ENCODE measurements at places on chromosomes 5 and 9.

GRCh38 chr5:170538696-170539586 lies 35.1 kb downstream of the KCNIP1 start:
- no peak for DNase-seq

DNA sequence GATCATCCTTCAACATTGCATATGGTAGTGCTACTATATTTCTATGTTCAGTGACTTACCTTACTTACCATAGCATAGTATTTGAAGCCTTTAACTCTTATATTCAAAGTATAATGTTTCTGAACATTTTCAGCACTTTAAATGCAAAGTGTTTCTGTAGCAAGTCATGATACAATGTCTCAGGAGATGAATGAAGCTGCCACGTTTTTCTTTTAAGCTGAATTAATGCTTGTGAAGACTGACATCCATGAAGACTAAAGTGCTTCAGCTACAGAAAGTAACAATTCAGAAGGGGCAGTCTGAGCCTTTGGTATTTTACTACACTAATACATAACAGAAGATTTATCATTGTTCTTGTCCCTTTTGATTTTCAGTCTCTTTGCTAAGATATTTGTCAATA lies 709.1 kb upstream of the ARRDC3 start:
- no peak for DNase-seq

DNA sequence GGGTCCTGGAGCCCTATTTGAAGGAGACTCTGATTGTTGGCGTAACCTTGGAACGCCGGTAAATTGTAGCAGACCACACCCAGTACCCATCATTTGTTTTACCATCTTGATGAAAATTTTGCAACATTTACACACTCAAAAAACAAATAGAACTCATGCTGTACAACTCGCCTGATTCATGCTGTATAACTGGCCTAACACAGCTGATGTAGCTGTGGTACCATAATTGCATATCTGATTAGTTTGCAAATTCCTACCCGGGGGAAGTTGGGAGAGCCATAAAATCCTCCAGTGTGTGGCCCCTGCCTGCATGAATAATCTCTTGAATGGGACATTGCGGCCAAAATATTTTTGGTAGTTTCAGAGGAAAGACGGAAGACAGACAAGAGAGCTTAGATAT lies 9.7 kb downstream of the NIPAL4 start:
- DNase-seq = no peak

- no peak for DNase-seq
Measured at GRCh38 chr9:116549786-116550660, 137.1 kb upstream of the TRIM32 start.

GRCh38 chr5:67291066-67291465 lies 94.5 kb upstream of the CD180 start:
- DNase-seq = no peak

DNA sequence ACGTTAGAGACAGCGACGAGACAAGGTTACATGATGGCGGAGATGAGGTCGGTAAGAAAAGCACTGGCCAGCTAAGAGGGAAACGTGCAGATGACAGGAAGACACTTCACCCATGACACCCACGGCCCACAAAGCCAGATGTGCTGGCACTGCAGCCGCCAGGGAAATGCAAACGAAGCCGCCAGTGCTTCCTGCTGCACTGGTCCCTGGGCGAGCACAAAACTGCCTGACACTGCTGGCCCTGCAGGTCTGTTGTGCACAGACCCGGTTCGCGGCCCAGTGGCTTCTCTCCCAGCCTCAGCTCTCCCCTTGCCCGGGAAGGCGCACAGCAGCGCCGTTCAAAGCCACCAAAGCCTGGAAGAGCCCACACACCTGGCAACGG lies 20.3 kb downstream of the QSOX2 start:
- no peak for DNase-seq

GRCh38 chr5:134451936-134452505 lies 40.3 kb upstream of the CDKN2AIPNL start:
- DNase-seq = no peak

- DNase-seq = no peak
Measured at GRCh38 chr5:159058716-159059636, 40.7 kb downstream of the EBF1 start.

DNA sequence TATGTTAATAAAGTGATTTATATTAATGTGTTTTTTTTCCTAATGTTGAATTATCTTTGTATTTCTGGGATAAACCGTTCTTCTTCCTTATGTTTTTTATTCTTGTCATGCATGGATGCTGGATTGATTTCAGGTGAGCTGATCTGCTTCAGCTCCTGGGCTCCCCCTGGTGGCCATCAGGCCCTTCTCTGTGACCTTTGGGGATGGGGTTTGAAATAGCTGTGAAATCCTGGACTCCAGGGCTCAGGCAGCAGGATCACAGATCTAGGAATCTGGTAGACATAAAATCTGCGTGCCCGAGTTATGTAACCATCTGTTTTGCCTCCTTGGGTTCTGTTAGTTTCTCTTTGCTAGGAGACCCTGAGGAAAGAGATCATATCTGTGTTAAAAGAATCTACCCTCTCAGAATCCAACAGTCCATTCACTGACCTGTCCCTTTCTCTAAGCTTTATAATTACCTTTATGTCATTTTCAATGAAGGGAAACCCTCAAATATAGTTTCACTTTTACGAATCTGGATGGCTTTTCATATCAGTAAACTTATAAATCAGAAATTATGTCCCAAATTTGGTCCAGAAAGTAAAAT lies 12.2 kb upstream of the OR13J1 start:
- DNase-seq = peak; percentile 62

- DNase-seq = no peak
Measured at GRCh38 chr9:4490705-4491625, 697 bp downstream of the SLC1A1 start.

GRCh38 chr5:82858151-82859025 lies 218.8 kb downstream of the TMEM167A start:
- no peak for DNase-seq

DNA sequence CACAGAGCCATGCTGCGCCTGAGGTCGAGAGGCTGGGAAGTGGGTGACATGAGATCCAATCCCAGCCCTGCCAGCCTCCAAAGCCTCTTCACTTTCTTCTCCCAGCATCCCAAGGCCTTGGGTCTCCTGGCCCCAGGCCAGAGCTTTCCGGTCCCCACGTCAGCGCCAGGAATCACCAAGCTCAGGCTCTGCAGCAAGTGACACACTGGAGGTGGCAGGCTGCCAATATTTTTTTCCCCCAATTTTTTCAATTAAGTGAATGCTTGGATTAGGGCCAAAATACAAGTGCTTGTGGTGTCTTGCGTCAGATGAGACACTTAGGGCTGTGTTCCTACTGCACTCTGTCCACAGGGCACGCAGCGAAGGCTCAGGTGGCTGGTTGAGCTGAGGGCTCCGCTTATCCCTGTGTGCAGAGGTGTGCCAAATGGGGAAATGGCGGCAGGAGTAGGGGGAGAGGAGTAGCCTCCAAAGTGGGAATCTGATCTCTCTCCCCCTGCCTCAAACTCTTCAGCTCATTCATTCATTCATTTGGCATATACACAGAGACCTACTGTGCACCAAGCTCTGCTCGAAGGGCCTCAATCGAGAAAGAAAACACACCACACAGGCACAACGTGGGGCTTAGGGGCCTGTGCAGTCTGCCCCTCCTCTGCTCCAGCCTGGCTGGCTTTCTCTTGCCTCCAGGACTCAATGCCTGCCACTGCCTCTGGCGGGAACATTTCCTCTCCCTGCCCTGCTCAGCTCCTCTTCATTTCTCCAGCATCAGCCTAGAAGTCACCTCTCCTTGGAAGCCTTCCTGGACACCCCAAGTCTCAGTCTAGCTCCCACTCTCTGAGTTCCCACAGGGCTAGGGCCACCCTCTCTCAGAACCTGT lies 16.6 kb downstream of the SH3PXD2B start:
- DNase-seq = no peak

DNA sequence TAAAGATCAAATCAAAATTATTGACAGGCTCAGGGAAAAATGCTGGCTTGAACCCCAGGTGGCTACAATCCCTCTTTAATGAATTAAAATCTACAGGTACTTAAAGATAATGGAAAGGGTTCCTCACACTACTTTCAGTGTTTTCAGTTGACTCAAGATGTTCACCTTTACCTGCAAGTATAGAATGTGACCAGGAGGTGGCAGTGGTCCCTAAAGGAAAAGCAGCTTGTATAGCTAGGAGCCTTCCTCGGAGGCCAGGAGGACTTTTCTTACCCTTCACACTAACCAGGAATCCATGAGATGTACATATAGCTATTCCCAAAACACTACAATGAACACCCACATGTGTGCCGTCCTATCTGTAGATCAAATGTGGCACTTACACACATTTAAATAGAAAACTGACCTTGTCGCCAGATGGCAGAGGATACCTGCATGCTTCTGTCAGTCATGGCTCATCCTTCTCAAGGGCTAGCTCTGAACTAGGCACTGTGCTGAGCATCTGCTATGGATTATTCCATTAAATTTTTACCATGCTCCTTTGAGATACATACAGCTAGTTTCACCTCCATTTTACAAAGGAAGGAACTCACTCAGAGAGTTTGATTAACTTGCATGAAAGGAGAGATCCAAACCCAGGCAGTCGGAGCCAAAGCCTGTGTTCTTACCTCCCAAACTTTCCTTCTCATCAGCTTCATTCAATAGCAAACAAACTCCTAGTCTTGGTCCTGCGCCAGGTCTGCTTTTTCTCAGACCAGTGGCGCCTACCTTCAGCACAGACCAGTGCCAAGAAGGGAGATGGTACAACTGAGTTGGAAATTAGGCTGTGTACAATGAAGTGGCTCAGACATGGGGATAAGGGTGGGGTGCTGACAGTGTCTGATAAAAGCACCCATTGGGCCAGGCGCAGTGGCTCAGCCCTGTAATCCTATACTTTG lies 24.5 kb downstream of the C9orf152 start:
- DNase-seq = peak; percentile 4

DNA sequence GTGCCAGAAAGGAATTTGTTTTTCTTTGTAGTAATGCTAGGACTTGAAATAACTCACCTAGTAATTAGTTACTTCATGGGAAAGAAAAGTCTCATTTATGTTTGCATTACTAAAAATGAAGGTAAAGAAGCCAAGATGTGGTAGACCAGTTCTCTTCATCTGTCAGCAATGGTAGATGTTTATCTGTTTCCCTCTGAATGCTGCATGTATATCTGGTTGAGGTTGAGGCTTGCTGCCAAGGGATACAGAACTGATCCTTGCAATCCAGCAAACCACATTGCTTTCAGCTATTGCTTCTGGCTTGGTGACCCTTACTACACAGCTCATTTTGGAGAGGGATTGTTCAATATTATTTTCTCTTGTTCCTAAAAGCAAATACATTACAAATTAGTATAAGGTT lies 73.6 kb downstream of the ZNF474 start:
- DNase-seq = no peak

- no peak for DNase-seq
Measured at GRCh38 chr5:118647587-118647986, 340.8 kb downstream of the DTWD2 start.

DNA sequence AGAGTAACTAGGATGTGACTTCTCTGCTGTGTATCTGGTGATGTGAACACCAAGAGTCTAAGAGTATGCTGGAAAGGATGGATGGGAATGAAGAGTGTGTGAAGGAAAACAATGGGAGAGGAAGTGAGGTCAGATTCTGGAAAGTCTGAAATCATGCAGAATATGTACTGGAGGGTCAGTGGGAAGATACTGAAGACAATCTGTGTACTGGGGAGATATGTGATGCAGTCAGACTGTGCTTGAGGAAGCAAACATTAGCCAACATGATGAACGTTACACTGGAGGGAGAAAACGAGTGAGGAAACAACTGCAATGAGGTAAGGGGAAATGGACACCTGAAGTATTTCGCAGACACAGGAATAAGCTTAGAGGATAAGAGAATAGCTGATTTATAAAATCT lies 105.7 kb downstream of the NR3C1 start:
- DNase-seq = no peak

DNA sequence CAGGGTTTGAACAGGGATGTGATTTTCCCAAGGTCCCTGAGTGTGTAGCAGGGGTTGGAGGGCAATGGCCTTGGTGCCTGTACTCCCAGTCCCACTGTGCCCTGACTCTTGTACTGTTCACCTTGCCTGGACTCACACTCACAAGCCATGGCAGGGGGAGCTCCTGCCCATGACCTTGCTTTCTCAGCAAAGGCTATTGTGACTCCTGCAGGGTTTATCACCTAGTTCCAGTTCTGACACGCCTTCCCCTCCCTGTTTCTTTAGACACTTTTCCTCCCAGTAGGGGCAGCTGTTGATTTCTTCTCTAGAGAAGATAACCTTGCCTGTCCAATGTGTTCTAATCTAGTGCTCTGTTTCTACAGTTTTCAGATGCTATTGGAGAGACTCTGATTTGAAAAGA lies 139.5 kb downstream of the FSTL4 start:
- DNase-seq = no peak

GRCh38 chr5:116546033-116546742 lies 28.4 kb downstream of the SEMA6A start:
- DNase-seq = no peak

- no peak for DNase-seq
Measured at GRCh38 chr9:133606708-133607025, 2.5 kb downstream of the FAM163B start.

GRCh38 chr5:100452126-100452525 lies 83.0 kb upstream of the FAM174A start:
- no peak for DNase-seq

- DNase-seq = no peak
Measured at GRCh38 chr9:23659346-23660006, 166.6 kb downstream of the ELAVL2 start.

DNA sequence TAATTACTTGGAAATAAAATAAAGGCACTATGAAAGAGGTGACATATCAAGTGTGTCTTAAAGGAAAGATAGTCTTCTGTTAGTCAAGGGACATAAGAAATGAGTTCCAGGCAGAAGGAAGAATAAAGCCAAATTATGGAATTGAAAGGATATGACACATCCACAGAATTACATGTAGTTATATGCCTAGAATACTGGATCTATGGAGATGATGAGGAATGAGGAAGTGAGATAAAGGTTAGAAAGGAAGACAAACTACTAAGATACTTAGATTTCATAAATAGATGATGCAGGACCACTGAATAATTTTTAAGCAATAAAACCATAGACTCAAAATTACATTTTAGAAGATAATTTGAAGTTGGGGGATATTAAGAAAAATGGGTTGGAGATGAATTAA lies 609.8 kb downstream of the PTPRD start:
- no peak for DNase-seq

DNA sequence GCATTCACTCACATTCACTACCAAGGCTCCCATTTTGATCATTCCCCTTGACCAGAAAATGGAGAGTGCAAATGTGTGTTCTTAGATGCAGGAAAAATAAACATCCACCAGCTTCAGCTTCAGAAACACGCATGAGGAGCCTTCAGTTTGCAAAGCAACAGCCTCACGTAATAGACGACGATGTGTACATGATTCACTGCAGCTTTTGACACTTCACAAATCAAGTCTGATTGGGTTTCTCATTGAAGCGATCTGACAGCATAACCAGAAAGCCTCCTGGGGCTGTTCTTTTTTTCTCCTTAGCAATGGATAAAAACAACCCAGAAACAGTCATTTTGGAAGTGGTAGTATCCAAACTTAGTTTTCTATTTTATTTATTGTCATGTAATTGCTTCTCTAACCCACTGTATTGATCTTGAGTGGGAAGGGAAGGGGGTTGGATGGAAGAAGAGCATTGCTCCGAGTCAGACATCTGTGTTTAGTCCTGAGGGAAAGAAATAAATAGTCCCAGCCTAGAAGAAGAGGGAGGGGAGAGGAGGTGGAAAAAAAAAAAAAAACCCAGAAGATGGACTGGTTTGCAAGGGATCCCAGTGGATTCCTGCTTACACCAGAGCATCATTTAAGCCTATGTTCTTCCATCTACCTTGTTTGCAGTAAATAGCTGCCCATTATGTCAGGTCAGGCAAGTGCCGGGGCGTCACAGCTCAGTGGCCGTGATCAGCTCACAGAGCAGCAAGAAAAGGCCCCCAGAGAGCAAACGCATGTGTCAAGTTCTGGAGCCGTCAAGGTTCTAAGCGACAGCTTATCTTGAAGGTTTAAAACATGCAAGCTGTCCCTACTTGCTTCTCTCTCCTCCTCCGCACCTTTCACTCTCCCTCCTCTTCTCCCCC lies 190.2 kb upstream of the SNX2 start:
- no peak for DNase-seq

Measured in activated naive CD8-positive, alpha-beta T cell treated with anti-CD3 and anti-CD28 coated beads, Interleukin-2, amount 50 U/mL, for 16 hours (primary cell).